Cortex of kidney (tissue), 1 donor: ENCODE measurements at places on chromosomes 3 and 15.

GRCh38 chr3:45756055-45756454, 40.3 kb downstream of the SLC6A20 start:
- no peak for DNase-seq

DNA sequence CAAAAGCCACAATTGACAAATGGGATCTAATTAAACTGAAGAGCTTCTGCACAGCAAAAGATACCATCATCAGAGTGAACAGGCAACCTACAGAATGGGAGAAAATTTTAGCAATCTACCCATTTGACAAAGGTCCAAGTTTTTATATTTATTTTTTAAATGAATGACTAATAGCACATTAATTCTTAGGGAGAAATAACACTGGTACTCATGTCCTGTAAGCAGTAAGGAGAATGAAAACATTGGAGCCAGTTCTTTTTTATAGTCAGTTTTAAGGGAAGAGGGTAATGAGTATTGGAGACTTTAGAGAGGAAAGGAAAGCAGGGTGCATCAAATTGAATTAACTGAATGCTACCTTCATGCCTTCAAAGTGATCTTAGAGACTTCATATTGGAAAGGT, 404.7 kb upstream of the TGFBR2 start:
- DNase-seq: no peak

GRCh38 chr15:100143378-100143777, 198.4 kb downstream of the ADAMTS17 start:
- no peak for DNase-seq

- DNase-seq: no peak
Measured at GRCh38 chr15:82081914-82082762, 36.3 kb upstream of the MEX3B start.

GRCh38 chr3:197749601-197750395, at the start of gene FYTTD1:
Gene FYTTD1, plus strand, starts transcription at chr3:197749883. Its CDS starts 89 bp downstream, at chr3:197749972.
- DNase-seq: no peak

DNA sequence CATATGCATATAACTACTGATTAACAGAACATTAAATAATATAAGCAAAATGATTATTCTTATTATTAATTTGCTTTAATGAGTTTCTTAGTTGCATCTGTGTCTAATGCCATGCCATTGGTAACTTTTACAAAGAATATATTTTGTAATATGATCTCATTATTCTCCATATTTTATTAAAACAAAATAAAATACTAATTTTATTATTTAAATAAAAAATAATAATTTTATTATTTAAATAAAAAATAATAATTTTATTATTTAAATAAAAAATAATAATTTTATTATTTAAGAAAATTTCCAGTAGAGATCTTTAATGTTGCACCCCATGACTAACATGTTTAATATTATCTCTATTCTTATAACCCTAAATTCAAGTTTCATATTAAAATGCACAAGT, 771.1 kb downstream of the NR2F2 start:
- no peak for DNase-seq

- no peak for DNase-seq
Measured at GRCh38 chr15:73442968-73443367, at the start of gene REC114. Gene REC114, plus strand, starts transcription at chr15:73443164. Its CDS starts 22 bp downstream, at chr15:73443186.
